ENCODE measurements at places on chromosomes 7 and 10. TPM values are rescaled to one million over a fixed set of nuclear protein-coding genes. Genes with fewer than 3 reads are reported as not detected.

DNA sequence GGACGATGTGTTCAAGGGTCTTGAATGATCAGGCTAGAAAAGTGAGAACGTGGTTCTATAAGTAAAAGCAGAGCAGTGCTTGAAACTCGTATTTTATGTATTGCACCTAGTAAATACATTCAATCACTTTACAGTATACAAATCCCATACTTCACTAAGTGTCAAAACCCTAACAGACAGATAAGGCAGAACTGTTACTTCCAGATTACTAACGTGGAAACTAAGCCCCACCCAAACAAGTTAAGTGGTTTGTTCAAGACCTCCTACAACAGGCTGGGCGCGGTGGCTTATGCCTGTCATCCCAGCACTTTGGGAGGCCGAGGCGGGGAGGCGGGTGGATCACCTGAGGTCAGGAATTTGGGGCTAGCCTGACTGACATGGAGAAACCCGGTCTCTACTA is 9.2 kb upstream of the MYO1G start:
- no peak overlapping the region for H3K27ac ChIP-seq
- DNase-seq: no peak
- no peaks in the 10 kb centered on the region for H3K27me3 ChIP-seq
- peaks cover 28% of the 10 kb centered on the region for H3K36me3 ChIP-seq
- peaks cover 26% of the 10 kb centered on the region for H3K4me1 ChIP-seq

DNA sequence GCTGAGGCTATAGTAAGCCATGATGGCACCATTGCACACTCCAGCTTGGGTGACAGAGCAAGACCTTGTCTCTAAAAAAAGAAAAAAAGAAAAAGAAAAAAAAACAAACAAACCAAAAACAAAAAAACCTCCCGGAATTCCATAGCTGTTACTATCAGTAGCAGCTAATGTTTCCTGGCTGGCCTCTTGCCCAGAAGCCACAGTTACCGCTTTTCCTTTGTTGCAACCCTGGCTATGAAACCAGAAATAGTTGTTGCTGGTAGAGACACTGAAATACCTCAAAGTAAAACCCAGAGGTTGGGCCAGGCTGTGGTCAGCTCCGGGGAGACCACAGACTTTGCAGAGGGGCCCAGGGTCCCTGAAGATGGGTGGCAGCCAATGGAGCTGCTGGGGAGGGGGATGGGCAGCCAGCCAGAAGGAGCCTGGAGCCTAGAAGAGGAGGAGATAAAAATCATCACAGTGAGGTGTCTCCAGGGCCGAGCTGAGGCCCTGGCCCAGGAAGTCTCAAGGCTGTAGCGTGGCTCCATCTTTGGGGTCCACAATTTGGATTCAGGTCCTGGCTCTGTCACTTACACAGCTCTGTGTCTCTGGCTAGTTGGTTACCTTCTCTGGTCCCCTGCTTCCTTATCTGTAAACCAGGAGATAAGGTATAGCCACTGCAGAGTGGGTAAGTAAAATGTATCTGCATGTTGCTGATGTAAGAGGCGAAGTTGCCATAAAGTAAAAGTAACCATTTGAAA is 3.4 kb upstream of the CHST12 start:
- peak overlapping the region; percentile 80 for H3K27ac ChIP-seq
- H3K36me3 ChIP-seq: no peaks in the 10 kb centered on the region
- H3K27me3 ChIP-seq: no peaks in the 10 kb centered on the region
- peaks cover 21% of the 10 kb centered on the region for H3K4me1 ChIP-seq

GRCh38 chr10:78720091-78720490 is 348.7 kb upstream of the ZMIZ1 start:
- DNase-seq: no peak
- H3K4me1 ChIP-seq: no peaks in the 10 kb centered on the region
- no peak overlapping the region for H3K4me3 ChIP-seq
- H3K36me3 ChIP-seq: no peaks in the 10 kb centered on the region
- no peak overlapping the region for H3K27ac ChIP-seq

- no peak overlapping the region for H3K4me3 ChIP-seq
- no peak overlapping the region for H3K27ac ChIP-seq
- no peaks in the 10 kb centered on the region for H3K4me1 ChIP-seq
- H3K36me3 ChIP-seq: no peaks in the 10 kb centered on the region
These were observed 223.8 kb downstream of the USP6NL start for GRCh38 chr10:11387551-11388222.

DNA sequence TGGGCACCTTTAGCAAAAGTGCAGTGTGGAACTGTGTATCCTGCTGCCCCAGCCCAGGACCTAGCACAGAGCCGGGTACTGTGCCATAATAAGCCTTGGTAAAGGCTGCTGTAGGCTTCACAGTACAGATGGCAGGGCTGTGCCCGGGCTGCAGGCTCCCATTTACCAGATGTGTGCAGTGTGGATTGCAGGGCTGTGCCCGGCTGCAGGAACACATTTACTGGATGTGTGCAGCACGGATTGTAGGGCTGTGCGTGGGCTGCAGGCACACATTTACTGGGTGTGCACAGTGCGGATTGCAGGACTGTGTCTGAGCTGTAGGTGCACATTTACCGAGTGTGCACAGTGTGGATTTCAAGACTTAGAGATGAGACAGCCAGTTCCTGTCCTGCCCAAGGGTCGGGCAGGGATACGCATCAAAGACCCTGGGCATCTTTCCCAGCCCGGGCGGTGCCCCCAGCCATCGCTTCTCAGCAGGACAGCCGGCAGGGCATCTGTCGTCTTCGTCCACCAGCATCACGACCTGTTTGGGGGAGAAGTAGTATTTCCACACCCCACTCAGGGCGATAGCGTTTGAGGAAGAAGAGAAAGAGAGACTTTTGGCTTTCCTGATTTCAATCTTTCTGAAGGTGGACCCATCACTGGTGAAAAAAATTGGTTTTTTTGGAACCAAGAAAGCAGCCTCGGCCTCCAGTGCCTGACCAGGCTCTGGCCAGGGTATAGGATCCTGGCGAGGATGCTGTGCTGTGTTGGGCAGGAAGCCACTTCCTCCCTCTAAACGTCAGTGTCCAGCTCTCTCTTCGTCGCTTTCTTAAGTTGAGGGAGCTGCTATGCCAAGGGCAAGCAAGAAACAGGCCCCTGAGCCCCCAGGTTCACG is 180.8 kb downstream of the CUX1 start:
- H3K4me3 ChIP-seq: no peak overlapping the region
- H3K4me1 ChIP-seq: no peaks in the 10 kb centered on the region
- H3K27me3 ChIP-seq: no peaks in the 10 kb centered on the region
- DNase-seq: peak; percentile 72
- H3K27ac ChIP-seq: peak overlapping the region; percentile 73

- H3K4me1 ChIP-seq: peaks cover 94% of the 10 kb centered on the region
- no peak overlapping the region for H3K4me3 ChIP-seq
- DNase-seq: peak; percentile 75
These were observed 125.2 kb downstream of the MAD1L1 start for GRCh38 chr7:2107386-2108070.

GRCh38 chr10:99621454-99622251 is 1.4 kb upstream of the SLC25A28 start:
- peaks cover 17% of the 10 kb centered on the region for H3K4me1 ChIP-seq
- peak overlapping the region; percentile 97 for H3K27ac ChIP-seq
- no peaks in the 10 kb centered on the region for H3K36me3 ChIP-seq
- DNase-seq: peak; percentile 21
- H3K27me3 ChIP-seq: no peaks in the 10 kb centered on the region

GRCh38 chr10:1047937-1048336 is 982 bp downstream of the IDI1 start:
- DNase-seq: no peak
- peaks cover 23% of the 10 kb centered on the region for H3K36me3 ChIP-seq
- peak overlapping the region; percentile 90 for H3K4me3 ChIP-seq
- H3K27ac ChIP-seq: peak overlapping the region; percentile 99
- peaks cover 18% of the 10 kb centered on the region for H3K4me1 ChIP-seq

DNA sequence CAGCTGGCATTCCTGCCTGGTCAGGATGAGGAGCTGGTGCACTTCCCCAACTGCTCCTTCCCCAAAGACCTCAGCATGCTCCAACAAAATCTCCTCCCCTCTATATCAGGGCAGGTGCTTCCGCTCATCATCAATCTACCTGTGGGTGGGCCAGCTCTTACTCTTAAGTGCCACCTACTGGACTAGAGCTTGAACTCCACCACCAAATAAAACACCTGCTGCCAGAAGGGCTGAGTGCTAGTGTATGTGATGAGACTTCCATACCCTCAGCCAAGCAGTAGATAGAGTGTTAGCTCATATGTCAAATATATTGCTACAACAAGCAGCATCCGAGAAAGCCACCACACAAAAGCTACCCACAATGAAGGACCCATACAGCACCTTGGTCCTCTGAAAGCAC is 264.3 kb downstream of the RNLS start:
- no peaks in the 10 kb centered on the region for H3K27me3 ChIP-seq
- H3K27ac ChIP-seq: no peak overlapping the region
- H3K4me3 ChIP-seq: no peak overlapping the region
- no peaks in the 10 kb centered on the region for H3K4me1 ChIP-seq
- no peak for DNase-seq
- no peaks in the 10 kb centered on the region for H3K36me3 ChIP-seq

Gene ACSM6
- polyA plus RNA-seq: not detected

Data from SK-N-SH (cell line).